ENCODE measurements at places on chromosomes 2 and 18. TPM values are rescaled to one million over a fixed set of nuclear protein-coding genes. Genes with fewer than 3 reads are reported as not detected.

- no peak for DNase-seq
Measured at GRCh38 chr2:156399950-156400705, 36.1 kb upstream of the GPD2 start.

Gene ASB18
- polyA plus RNA-seq: not detected

Gene FOXD4L1
- polyA plus RNA-seq: 0.19 TPM

- DNase-seq: no peak
Measured at GRCh38 chr2:192098814-192099491, 95.8 kb downstream of the TMEFF2 start.

Gene TMEM178A
- 96.6 TPM for polyA plus RNA-seq

- DNase-seq: no peak
Measured at GRCh38 chr2:240917009-240917683, 11.0 kb downstream of the CROCC2 start.

DNA sequence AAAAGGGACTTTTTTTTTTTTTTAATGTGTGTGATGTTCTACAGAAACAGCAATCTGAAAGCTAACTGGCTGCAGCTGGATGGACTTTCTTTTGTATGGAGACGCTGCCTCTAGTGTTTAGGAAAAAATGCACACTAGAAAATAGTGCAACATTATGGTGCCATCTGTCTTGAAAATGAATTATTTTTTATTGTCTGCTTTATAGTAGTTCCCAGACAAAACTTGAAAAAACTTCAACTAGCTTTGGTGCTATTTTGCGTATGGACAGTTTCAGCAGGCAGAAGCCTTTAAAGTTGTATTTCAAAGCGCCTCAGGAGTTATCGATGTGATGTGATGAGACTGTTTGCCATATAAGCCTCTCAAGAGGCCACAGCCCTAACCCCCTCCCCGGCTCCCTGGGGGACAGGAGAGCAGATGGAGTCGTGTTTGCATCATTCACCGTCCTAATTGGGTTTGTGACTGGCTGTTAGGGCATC, 86.9 kb downstream of the LTBP1 start:
- DNase-seq: no peak

DNA sequence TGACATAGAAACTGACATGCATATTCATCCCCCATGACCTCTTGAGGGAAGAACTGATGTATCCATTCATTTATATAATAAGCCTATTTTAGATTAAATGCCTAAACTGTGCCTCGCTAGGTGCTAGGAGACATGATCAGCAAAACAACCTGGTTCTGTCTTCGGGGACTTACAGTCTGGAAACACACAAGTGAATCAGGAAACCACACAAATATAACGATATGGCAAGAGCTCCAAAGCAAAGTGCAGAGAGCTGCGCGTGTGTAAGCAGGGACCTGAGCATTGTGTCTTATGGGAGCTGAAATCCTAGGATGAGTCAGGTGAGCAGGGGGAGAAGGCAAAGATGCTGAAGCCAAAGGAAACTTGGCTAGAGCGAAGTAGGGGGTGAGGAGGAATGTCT, 120.6 kb downstream of the NRP2 start:
- no peak for DNase-seq

DNA sequence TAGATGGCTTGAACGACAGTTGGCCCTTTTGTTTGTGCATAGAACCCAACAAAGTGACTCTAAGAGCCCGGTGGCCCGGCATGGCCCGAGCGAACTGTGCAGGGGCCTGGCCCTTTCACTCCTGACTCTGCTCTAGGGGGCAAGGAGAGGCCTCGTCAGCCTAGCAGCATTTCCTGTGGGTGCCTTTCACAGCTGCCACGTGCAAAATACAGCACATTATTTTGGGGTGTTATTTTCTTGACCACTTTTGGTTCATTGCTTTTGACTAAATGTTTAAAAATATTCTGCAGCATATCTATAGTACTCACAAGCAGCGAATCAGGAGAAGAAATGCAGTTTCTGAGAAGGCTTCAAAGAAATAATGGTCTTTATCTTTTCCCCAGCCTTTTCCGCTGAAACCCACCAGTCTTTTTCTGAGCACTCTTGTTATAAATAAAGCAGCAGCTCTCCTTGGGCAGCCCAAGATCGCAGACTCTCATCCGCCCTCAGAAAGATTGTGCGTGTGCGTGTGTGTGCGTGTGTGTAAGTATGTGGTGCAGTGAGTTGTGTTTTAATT, 31.3 kb downstream of the DGKD start:
- DNase-seq: no peak

DNA sequence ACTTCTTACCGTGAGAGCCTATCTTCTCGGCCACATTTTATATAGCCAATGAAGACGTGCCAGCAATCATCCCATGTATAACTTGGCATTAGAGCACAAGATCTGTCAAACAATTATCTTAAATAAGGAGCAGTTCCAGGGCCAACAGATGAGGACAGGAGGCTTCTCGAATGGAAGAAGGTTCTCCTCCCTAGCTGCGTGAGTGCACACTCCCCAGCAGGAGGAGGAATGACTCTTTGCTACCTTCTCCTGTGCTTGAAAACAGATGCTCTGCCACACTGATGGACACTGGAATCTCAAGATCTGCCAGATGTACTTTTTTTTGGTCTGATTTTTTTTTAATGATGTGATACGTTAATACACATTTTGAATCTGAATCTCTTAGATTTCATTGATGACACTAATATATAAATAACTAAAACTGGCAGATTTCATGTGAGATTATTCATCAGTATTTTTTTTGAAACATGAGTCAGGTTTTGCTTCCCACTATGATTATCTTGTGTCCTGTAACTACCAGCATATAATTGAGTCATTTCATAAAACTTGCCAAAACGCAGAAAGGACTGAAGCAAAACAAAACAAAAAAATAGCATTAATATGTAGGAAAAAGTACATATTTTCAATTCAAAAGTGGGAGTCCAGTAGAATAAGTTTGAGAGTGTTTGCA, 626 bp upstream of the VIT start:
- no peak for DNase-seq

DNA sequence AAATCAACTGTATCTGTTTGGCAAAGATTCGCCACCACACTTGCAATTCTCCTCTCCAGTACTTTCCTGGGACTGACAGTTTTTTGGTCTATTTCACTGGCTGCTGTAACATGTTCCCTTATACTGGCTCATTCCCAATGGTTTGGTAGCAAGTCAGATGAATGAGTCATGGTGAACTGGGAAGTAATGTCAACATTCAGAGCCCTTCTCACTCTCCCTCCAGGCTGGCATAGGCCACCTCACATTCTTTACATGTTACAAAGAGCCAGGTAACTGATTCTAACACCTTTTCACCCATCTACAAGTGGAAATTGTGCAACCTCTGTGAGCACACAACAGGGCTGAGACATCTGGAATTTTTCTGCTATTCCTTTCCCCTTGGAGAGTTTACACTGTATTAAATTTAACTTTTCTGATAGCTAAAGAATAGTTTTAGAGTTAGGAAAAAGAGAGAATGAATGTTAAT, 111.3 kb upstream of the TLK1 start:
- DNase-seq: no peak

GRCh38 chr2:165870346-165870745, 76.3 kb upstream of the GALNT3 start:
- DNase-seq: no peak

- DNase-seq: no peak
Measured at GRCh38 chr2:86021396-86022378, 84.0 kb downstream of the POLR1A start.

DNA sequence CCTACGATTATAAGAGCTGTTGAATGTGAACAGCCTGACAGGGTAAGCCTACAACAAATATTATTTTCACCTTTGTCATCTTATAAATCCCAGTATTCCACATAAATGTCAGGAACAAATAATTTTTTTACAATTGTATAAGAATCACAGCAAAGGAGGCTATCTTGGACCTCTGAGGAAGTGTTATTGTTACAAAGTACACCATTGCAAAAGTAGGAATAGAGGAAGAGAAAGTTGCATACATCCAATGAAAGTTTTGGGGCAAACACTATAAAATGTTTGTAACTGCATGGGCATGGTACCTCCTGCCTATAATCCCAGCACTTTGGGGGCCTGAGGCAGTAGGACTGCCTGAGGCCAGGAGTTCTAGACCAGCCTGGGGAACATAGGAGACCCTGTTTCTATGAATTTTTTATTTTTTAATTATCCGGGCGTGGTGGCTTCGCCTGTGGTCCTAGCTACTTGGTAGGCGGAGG, 715 bp upstream of the MEMO1 start:
- no peak for DNase-seq

Gene TMEM169
- 14.8 TPM for polyA plus RNA-seq

DNA sequence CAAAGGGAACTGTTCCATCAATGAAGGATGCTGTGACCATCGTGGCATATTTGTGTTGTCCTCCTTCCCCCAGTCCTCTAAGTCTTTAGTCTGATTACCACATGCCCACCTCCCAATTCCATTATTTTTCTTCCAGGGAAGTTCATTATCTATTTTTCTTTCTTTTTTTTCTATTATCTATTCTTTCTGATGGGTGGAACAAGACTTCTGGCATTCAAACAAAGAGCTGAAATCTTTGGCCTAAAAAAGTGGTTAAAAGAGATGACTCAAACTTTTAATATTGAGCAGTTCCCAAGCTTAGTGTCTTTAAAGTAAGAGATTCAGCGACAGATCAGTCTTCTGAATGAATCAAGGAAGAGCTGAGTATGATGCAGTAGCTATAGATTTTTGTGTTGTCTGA, 66.6 kb downstream of the DIS3L2 start:
- DNase-seq: no peak

GRCh38 chr2:14632133-14632936, at the start of gene LRATD1:
LRATD1 (plus strand) TSS chr2:14632717; CDS start chr2:14633980, 1,263 bp downstream.
- peak; percentile 85 for DNase-seq

DNA sequence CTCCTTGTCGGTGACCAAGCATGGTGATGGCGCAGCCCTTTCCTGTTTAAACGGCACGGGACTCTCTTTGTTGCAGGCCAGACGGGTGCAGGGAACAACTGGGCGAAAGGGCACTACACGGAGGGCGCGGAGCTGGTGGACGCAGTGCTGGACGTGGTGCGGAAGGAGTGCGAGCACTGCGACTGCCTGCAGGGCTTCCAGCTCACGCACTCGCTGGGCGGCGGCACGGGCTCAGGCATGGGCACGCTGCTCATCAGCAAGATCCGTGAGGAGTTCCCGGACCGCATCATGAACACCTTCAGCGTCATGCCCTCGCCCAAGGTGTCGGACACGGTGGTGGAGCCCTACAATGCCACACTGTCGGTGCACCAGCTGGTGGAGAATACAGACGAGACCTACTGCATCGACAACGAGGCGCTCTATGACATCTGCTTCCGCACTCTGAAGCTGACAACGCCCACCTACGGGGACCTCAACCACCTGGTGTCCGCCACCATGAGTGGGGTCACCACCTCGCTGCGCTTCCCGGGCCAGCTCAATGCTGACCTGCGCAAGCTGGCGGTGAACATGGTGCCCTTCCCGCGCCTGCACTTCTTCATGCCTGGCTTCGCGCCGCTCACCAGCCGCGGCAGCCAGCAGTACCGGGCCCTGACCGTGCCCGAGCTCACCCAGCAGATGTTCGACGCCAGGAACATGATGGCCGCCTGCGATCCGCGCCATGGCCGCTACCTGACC, 17.1 kb downstream of the TUBB6 start:
- no peak for DNase-seq

Gene MORN2
- 63.8 TPM for polyA plus RNA-seq

Gene TRIM54
- 5.3 TPM for polyA plus RNA-seq

Gene DSG1
- polyA plus RNA-seq: not detected

DNA sequence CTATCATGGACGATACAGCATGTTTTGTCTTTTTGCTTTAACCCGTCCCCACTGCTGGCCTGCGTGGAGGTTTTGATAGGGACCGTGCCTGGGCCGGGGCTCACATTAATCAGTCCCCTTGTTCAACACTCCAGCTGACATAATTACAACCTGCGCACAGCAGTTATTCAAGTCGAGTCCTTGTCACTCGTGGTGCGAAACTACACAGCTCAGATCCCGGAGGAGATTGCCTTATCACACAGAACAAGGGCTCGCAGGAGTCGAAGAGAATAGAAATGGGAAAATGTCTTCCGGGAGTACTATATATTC, 304.4 kb downstream of the ZNF407 start:
- no peak for DNase-seq

DNA sequence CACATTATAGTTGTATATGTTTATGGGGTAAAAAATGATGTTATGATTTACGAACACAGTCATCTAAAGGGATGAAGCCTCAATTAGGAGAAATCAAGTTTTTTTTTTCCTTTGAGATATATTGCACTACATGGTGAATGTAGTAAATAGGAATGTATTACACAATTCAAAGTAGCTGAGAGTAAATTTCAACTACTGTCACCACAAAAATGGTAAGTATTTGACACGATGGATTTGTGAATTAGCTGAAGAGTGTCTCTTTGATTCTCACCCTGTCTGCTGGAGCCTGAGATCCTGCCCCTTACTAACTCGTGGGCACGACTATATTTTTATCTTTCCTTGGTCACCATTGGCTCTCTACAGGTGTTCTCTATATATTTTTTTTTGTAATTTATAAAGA, 540.4 kb upstream of the DSEL start:
- no peak for DNase-seq

DNA sequence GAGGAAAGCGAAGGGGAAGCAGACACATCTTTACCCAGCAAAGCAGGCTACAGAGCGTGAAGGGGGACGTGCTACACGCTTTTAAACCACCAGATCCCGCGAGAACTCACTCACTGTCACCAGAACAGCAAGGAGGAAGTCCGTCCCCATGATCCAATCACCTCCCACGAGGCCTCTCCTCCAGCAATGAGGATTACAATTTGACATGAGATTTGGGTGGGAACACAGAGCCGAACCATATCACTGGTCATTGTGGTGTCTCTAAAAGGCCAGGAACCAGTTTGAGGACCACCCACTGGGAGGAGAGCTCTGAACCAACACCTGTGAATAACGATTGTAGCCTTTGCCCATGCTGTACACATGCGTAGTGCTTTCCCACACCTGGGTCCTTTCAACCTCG, 116.6 kb upstream of the FAM136A start:
- DNase-seq: no peak

- no peak for DNase-seq
Measured at GRCh38 chr2:203761121-203761520, 54.7 kb downstream of the CD28 start.

DNA sequence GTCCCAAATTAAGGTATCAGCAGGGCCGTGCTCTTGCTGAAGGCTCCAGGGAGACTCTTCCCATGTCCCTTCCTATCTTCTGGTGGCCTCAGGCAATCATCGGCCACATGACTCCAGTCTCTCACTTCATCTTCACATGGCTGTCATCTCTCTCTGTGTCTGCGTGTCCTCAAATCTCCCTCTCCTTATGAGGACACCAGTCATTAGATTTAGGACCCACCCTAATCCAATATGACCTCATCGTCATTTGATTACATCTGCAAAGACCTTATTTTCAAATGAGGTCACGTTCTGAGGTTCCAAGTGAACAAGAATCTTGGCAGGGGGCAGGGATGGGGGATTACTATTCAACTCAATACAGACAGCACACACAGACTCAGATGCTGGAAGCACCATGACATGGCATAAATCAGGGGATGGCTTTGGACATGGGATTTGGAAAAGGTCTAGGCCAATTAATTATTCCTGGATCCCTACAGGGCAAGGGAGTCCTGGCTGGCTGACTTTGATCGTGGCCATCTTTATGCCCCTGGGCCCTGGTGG, 210.0 kb upstream of the SKOR2 start:
- no peak for DNase-seq
